ENCODE measurements at places on chromosomes 3 and 15. TPM values are rescaled to one million over a fixed set of nuclear protein-coding genes. Genes with fewer than 3 reads are reported as not detected.

The FOXB1 gene
- not detected for total RNA-seq

The CGNL1 gene
- 3.1 TPM for total RNA-seq

The EAF1 gene
- total RNA-seq: 30.9 TPM

The OR5K2 gene
- total RNA-seq: not detected

The FSTL1 gene
- total RNA-seq: 2,112 TPM

The ARPIN gene
- total RNA-seq: 7.6 TPM

The HTR3E gene
- total RNA-seq: not detected

The MOBP gene
- total RNA-seq: under 0.01 TPM

The FAM98B gene
- 5.4 TPM for total RNA-seq

The COX17 gene
- 21.3 TPM for total RNA-seq

The DLG1 gene
- total RNA-seq: 75.0 TPM

The SQOR gene
- 113 TPM for total RNA-seq

The CADM2 gene
- 0.85 TPM for total RNA-seq

The SLC28A1 gene
- total RNA-seq: under 0.01 TPM

The FAM227B gene
- 2.5 TPM for total RNA-seq

The CNBP gene
- 269 TPM for total RNA-seq

The GRIP2 gene
- total RNA-seq: 1.1 TPM
